ENCODE measurements at places on chromosomes 4 and X. TPM values are rescaled to one million over a fixed set of nuclear protein-coding genes. Genes with fewer than 3 reads are reported as not detected.

The NXF2B gene
- not detected for total RNA-seq

The PAGE5 gene
- total RNA-seq: not detected

The TMPRSS11B gene
- not detected for total RNA-seq

GRCh38 chrX:110133735-110134370 lies 130.9 kb downstream of the TMEM164 start:
- no peak for DNase-seq
- H3K27ac ChIP-seq: no peak overlapping the region
- no peaks in the 10 kb centered on the region for H3K27me3 ChIP-seq
- no peaks in the 10 kb centered on the region for H3K4me1 ChIP-seq
- H3K36me3 ChIP-seq: no peaks in the 10 kb centered on the region

DNA sequence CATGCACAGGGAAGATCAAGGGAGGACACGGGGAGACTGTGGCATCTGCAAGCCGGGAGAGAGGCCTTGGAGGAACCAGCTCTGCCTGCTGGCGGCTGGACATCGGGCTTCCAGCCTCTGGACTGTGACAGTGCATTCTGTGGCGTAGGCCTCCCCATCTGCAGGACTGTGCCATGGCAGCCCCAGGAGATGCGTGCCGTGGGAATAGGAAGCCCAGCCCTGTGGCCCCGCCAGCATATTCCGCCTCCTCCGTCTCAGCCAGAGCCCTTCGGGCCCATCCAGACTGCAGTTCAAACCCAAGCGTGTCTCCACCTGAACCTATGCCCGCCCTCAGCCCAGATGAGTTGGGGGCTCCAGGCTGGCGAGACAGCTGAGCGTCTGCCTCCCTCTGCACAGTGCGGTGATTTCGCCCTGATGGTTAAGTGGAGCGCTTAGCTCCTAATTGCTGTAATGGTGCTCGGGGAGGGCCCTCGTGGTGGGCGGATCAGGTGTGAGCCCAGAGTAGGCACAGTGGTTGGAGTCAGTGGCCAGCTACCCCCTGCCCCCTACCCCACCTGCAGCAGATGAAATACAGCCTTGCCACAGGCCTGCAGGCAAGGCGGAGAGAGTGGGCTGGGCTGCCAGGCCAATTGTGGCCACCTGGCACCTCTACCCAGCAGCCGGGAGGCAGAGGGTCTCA lies 133.9 kb downstream of the HMX1 start:
- H3K4me1 ChIP-seq: no peaks in the 10 kb centered on the region
- H3K27ac ChIP-seq: no peak overlapping the region
- peaks cover 7% of the 10 kb centered on the region for H3K27me3 ChIP-seq
- H3K36me3 ChIP-seq: no peaks in the 10 kb centered on the region
- no peak overlapping the region for H3K4me3 ChIP-seq

GRCh38 chr4:10098780-10099160 lies 17.8 kb downstream of the WDR1 start:
- peaks cover 11% of the 10 kb centered on the region for H3K36me3 ChIP-seq
- H3K27me3 ChIP-seq: no peaks in the 10 kb centered on the region
- no peak overlapping the region for H3K4me3 ChIP-seq

DNA sequence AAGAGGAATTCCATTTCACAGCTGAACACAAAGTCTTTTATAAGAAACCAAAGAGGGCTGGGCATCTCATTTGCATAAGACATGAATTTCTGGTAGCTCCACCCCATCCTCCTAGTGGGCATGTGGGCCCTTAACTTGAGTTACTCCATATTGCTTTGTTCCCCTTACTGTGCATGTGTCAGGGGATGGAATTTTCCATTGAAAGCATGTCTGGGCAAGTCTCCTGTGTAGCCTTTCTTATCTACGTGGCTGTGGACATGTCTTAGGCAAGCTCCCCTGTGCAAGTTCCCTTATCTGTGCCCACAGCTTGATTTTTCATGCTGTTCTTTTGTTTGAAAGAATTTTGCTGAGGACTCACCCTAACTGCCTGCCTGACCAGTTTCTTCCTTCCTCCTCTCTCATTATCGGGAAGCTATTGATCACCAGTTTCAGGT lies 123.5 kb upstream of the JADE1 start:
- no peak for DNase-seq
- H3K4me3 ChIP-seq: no peak overlapping the region
- no peak overlapping the region for H3K27ac ChIP-seq

DNA sequence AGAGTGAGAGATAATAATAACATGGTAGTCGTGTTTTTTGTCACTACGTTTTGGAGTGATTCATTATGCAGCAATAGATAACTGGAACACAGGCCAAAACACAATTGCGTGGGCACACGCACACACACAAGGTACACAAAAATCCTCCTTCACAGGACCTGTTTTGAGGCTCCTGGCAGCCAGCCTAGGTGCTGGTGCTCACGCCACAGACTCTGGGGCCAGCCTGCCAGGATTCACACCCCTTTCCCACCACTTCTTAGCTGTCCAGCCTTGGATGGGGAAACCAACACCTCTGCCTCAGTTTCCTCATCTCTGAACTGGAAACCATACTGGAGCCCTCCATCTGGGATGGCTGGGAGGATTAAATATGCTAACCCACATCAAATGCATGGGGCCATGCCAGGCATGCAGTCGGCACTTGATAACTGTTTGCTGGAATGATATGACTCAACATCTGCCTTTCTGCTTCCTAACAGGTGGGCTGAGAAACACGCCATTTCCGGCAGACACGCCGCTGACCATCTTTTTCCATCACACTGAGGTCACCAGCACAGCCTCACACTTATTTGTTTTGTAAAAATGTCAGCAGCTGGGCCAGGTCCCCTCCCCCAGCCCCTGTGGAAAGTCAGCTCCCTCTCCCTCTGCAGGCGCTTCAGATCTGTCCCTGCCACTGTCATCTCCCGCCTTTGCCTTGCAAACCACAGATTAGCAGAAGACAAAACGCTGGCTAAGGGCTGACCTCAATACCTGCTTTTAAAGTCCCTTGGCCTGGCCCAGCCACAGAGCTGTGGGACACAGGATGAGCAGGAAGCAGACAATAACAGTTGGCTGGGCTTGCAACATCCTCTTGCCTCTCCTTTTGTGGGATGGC lies 237.5 kb downstream of the BCOR start:
- no peaks in the 10 kb centered on the region for H3K27me3 ChIP-seq
- no peak overlapping the region for H3K27ac ChIP-seq
- no peak overlapping the region for H3K4me3 ChIP-seq
- H3K4me1 ChIP-seq: peaks cover 10% of the 10 kb centered on the region
- no peaks in the 10 kb centered on the region for H3K36me3 ChIP-seq
- peak; percentile 45 for DNase-seq

DNA sequence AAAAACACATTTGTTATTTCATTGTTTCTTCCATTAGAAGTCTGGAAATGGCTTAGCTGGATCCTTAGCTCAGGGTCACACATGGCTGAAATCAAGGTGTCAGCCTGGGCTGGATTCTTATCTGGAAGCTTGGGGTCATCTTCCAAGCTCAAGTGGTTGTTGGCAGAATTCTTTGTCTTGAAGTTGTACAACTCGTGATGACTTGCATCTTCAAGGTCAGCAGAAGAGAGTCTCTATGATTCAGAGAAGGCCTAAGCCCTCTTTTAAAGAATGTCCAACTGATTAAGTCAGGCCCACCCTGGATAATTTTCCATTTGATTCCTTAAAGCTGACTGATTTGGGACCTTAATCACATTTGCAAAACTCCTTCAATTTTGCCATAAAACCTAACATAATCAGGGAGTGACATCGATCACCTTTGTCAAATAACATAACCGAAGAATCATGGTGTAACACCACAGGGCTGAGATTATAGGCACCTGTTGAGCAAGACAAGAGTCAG lies 22.1 kb downstream of the TMSB4X start:
- H3K27ac ChIP-seq: peak overlapping the region; percentile 58
- H3K27me3 ChIP-seq: no peaks in the 10 kb centered on the region
- no peaks in the 10 kb centered on the region for H3K36me3 ChIP-seq

- no peaks in the 10 kb centered on the region for H3K36me3 ChIP-seq
- no peaks in the 10 kb centered on the region for H3K27me3 ChIP-seq
- no peak for DNase-seq
- no peaks in the 10 kb centered on the region for H3K4me1 ChIP-seq
- H3K27ac ChIP-seq: no peak overlapping the region
These were observed 75.2 kb upstream of the EXOC1L start for GRCh38 chr4:55744369-55744768.

DNA sequence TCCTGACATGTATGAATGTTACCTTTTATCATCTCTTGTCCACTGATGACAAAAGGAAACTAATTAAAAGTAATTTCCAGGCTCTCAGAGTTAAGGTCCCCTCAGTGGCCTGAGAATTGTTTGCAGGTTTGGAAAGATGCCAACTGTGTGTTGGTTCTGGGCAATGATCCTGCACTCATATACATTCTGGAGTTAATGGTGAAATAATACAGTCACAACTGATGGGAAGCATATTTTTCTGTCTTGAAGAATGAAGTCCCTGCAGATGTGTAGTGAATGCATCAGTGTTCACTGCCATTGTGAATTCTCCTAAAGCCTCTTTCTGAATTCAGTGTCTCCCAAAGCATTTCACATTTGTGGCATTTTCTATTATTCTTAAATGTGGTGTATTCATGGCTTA lies 238.1 kb upstream of the PPP1R2C start:
- no peaks in the 10 kb centered on the region for H3K27me3 ChIP-seq
- H3K36me3 ChIP-seq: no peaks in the 10 kb centered on the region
- no peak for DNase-seq
- no peak overlapping the region for H3K27ac ChIP-seq
- no peak overlapping the region for H3K4me3 ChIP-seq
- H3K4me1 ChIP-seq: no peaks in the 10 kb centered on the region

GRCh38 chr4:126405369-126405982 lies 1090.7 kb downstream of the FAT4 start:
- H3K36me3 ChIP-seq: no peaks in the 10 kb centered on the region
- DNase-seq: no peak
- H3K4me1 ChIP-seq: no peaks in the 10 kb centered on the region

DNA sequence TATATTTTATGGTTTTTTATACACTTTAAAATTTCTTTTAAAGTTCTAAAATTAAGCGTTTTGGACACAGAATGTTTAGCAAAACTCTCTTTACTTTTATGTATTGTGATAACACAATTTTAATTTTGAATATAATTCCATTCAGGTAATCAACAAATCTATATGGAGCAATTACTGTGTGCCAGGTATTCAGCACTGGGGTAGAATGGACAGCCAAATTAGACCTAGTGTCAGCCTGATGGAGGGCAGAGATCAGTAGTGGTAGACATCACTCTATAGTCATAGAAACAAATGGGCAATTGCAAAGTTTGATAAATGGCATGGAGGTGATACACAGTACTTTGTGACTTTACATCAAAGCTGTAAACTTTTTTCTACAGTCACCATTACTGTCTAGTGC lies 41.8 kb upstream of the UNC5C start:
- H3K27me3 ChIP-seq: no peaks in the 10 kb centered on the region
- no peak overlapping the region for H3K27ac ChIP-seq
- no peaks in the 10 kb centered on the region for H3K4me1 ChIP-seq
- DNase-seq: no peak

DNA sequence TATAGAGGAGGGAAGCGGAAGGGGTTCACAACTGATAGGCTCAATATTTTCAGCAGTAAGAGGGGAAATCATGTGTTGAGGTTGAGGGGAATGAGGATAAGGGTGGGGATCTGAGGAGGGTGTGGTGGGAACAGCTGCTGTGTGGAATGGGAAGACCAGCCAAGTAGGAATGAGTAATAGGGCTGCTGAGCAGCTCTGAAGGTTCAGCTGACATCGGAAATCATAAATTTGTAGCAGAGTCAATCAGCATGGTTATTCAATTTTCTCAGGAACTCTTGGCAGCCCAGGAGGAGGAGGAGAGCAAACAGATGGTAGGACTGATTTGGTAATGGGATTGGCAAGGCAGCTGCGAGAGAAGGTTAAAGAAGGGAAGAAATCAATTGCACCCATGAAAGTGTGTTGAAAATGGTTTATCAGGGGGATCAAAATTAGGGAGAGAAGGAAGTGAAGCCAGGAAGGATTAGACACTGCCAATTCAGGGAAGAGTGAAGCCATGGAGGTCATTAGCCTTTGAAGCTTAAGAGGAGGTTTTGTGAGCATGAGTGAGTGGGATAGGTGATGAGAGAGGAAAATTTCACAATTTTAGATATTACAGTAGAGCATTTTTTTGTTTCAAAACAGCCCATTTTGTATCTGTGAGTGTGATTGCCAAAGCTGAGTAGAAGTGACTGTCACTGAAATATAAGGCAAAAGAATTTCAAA lies 82.6 kb downstream of the PCDH7 start:
- H3K27me3 ChIP-seq: no peaks in the 10 kb centered on the region
- H3K27ac ChIP-seq: no peak overlapping the region
- no peaks in the 10 kb centered on the region for H3K36me3 ChIP-seq
- H3K4me3 ChIP-seq: no peak overlapping the region
- H3K4me1 ChIP-seq: no peaks in the 10 kb centered on the region
- no peak for DNase-seq

DNA sequence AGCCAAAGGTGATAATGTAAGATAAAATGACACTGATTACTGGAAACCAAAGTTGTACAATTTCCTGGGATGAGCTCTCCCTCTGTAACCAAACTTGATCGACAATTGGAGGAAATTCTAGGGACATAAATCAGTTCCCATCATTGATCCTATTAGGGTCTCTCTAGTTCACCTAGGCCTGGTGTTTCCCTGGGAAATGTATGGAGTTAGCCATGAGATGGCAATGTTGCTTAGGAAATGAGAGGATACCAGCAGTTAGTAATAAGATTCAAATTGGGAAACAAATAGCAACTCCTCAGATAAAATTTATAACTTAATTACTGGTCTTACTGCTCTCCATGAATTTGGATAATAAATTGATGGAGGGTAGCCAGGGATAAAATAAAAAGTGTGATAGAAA lies 52.2 kb downstream of the SPATA18 start:
- no peaks in the 10 kb centered on the region for H3K4me1 ChIP-seq
- H3K36me3 ChIP-seq: no peaks in the 10 kb centered on the region
- no peak overlapping the region for H3K27ac ChIP-seq
- no peaks in the 10 kb centered on the region for H3K27me3 ChIP-seq
- DNase-seq: no peak

GRCh38 chr4:134883831-134884449 lies 682.4 kb upstream of the PABPC4L start:
- no peak overlapping the region for H3K4me3 ChIP-seq
- no peak for DNase-seq
- H3K36me3 ChIP-seq: no peaks in the 10 kb centered on the region
- H3K27ac ChIP-seq: no peak overlapping the region
- no peaks in the 10 kb centered on the region for H3K27me3 ChIP-seq
- H3K4me1 ChIP-seq: no peaks in the 10 kb centered on the region

DNA sequence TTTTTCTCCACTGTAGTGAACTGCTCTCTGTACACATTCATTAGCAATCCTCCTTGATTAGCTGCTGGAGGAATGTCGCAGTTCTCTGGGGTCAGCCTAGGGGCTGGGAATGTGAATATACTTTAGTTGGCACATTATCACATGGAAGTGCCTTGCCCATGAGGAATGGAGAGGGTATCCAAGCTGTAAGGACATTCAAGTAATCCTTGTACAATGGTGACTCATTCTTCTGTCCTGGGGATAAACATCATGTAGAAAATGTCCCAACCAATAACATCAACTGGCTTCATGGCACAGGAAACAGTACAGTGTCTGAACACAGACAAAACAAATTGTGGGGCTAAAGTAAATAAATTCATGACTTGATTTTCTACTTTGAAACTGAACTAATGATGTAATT lies 147.1 kb downstream of the GLRA2 start:
- no peaks in the 10 kb centered on the region for H3K4me1 ChIP-seq
- no peaks in the 10 kb centered on the region for H3K36me3 ChIP-seq
- no peak overlapping the region for H3K27ac ChIP-seq
- no peak overlapping the region for H3K4me3 ChIP-seq
- H3K27me3 ChIP-seq: no peaks in the 10 kb centered on the region

All from heart right ventricle (tissue), 16 donors.